ENCODE measurements at places on chromosomes 3 and 15.

GRCh38 chr3:195238081-195238571 is 32.8 kb downstream of the XXYLT1 start:
- DNase-seq, result no peak

GRCh38 chr3:170721563-170721962 is 135.7 kb upstream of the SLC7A14 start:
- no peak for DNase-seq

DNA sequence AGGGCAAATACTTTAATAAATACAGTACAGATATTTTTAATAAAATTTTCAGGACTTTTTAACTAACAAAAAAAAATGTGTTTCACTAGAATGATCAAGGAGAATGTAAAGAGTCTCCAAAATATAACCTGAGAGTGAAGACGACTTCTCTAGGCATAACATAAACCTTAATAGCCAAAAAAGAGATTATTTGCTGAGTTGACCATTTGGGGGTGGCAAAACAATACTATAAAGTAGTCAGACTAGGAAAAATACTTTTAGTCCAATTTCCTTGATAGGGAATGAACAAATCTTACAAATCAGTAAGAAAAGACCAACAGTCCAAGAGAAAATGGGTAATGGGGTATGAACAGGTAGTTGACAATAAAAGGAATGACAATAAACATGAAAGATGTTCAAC is 29.4 kb upstream of the GATM start:
- no peak for DNase-seq

- no peak for DNase-seq
These were observed 17.8 kb downstream of the SMAD3 start for GRCh38 chr15:67083135-67083762.

DNA sequence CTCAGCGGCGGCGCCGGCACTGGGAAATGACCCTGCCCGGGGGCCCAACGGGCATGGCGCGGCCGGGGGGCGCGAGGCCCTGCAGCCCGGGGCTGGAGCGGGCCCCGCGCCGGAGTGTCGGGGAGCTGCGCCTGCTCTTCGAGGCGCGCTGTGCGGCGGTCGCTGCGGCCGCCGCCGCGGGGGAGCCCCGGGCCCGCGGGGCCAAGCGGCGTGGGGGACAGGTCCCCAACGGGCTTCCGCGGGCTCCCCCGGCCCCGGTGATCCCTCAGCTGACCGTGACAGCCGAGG is 172 bp downstream of the ITPKA start:
- no peak for DNase-seq

DNA sequence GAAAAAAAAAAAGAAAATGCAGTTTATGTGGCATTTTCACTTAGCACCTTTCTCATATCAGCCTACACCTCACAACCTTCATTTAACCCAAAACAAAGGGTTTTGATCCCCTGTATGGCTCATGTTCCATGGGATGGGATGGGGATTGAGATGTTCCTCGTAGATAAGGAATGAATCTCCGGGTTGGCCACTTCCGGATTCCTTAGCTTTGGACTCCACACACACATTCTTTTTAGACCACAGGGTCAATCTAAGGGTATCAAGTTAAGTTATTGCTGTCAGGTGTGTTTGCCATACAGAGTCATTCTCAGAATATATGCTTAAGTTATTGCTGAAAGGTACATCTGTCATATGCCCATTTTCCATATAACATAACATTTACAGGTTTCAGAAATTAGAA is 301.4 kb upstream of the TGFBR2 start:
- no peak for DNase-seq

Data from activated CD8-positive, alpha-beta memory T cell treated with anti-CD3 and anti-CD28 coated beads for 48 hours (primary cell).